SK-N-MC (cell line): ENCODE measurements at places on chromosomes 6 and 20.

DNA sequence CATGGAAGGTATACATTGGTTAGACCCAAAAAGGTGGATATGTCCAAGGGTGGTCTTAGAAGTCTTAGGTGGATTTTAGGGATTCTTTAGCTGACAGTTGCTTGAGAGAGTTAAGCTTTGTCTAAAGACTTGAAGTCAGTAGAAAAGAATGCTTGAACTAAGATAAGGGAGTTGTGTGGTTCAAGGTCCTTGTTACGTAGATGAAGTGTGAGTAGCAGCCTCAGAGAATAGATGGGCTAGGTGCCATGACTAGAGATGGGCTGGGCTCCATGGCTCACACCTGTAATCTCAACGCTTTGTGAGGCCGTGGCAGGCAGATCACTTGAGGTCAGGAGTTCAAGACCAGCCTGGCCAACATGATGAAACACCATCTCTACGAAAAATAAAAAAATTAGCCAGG, 1.7 kb downstream of the SHLD1 start:
- DNase-seq: no peak

GRCh38 chr6:14974792-14975470, 270.9 kb upstream of the JARID2 start:
- no peak for DNase-seq

DNA sequence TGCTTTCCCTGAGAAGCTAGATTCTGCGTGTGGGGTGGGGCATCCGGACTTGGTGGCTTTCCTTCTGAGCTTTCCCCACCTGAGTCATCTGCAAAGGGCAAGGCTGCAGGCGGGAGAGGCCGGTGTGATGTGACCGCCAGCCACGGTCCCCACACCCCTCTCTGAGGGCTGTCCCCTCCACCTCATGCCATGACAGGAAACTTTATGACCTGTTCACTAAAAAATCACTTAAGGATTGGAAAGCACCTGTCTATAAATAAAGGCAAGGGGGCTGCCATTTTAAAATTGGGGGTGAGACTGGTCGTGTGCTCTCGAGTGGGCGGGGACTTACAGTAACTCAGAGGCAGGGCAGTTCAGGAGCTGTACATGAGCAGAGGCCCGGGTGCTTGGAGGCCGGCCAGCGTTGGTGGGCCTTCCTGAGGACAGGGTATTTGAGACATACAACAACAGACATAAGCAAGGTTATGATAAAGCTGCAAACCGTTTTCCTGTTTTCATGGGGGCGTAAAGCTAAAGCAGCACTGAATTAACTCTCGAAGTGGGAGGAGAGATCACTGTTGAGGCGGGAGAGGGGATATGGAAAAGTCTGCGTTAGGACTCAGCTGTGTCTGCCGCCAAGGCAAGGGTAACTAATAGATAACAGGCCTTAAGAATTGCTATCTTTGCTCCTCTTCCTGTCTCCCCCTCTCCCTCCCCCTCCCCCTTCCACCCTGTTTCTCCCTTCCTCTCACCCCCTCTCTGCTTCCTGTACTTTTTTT, 16.1 kb upstream of the SERPINB1 start:
- peak; percentile 79 for DNase-seq

GRCh38 chr6:17492350-17492749, 99.0 kb downstream of the CAP2 start:
- no peak for DNase-seq

GRCh38 chr6:16437984-16438383, 199.6 kb downstream of the GMPR start:
- no peak for DNase-seq

DNA sequence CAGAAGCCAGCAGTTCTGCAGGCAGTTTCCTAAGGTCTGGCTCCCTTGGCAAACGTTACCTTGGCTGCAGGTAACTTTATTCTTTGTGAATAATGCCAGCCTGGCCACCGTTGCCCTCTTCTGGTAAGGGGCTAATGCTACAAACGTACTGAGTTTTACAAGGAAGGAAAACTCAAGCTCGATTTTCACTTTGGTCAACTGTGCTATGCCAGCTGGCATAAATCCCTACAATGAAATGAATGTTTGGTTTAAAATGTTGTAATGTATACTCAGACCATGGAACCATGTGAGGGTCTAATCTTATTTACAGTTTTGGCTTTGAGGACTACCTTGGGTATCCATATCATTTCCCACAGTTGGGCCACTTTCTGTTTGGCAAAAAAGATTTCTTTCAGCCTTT, 101.4 kb downstream of the SLX4IP start:
- DNase-seq: no peak

DNA sequence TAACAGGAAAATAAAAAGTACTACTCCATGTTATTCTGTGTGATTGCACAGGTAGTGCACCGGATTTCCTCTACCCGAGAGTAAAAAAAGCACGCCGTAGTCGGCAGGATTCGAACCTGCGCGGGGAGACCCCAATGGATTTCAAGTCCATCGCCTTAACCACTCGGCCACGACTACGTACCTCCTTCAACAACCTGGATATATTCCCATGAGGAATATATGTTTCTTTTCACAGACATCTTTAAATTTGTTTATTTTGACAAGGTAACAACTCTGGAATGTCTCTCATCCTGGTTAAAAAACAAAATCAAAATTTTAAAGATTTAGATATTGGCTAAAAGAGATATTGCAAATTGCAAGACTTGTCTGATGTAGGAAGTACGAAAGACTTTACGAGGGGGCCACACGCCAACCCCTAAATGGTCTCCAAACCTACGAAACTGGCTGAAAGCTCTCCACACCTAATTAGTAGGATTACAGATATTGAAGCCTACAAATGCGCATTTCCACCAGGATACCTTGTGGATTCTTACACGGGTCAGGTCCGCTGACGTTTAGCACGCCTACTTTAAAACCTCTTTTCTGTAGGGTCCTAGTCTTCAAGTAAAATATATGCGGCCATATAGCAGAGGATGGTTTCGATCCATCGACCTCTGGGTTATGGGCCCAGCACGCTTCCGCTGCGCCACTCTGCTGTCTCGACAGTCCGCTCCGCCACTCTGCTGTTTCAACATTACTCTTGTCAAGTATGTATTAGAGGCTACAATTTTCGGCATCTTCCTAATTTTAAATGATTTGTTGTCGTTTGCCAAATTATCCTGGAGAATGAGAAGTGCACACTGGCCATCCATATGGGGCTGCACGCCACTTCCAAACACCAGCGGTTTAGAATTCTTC, 52.2 kb upstream of the BTN3A2 start:
- peak; percentile 87 for DNase-seq

GRCh38 chr6:68575765-68576439, 59.2 kb upstream of the ADGRB3 start:
- no peak for DNase-seq

- DNase-seq: no peak
These were observed 733 bp upstream of the GOPC start for GRCh38 chr6:117602899-117603588.

- DNase-seq: no peak
These were observed 82.2 kb downstream of the SNAP25 start for GRCh38 chr20:10300582-10301446.

DNA sequence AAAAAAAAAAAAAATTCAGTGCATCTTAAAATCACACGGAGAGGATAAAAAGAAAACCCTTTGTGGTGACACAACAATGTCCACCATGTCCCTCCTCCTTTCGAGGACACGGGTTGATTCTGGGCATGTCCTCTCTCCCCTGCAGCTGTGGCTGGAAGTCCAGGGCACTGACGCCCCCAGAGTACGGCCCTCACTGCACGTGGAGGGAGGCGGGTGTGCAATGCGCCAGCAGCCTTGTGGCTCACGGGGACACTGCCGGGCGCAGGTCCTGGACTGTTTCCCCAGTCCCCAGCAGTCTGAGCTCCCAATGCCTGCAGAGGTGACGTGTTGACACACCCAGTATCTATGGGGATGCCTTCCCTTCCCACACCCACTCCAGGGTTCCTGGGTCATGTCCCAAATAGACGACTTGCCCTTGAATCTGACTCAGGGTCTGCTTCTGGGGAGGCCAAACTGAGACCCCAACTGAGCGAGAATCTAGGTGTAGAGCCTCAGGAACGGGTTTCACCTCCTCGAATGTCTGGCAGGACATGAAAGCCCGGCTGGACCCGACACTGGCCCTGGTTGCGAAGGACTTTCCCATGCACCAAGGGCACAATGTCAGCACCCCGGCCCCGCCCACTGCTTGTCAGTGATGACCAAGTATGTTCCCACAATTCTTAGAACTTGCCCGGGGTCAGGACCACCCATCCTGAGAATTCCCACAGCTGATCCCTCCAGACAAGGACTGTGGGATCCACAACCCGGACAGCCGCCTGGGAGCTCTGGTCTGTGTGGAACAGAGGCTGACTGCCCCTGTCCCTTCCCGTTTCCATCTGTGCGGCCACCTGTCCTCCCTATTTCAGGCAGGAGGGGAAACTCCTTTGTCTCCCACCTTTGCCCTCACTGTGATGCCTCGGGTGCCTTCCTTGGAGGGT, 425.1 kb upstream of the SULF2 start:
- no peak for DNase-seq

- DNase-seq: no peak
These were observed 1.2 kb downstream of the BRPF3 start for GRCh38 chr6:36197739-36198221.

DNA sequence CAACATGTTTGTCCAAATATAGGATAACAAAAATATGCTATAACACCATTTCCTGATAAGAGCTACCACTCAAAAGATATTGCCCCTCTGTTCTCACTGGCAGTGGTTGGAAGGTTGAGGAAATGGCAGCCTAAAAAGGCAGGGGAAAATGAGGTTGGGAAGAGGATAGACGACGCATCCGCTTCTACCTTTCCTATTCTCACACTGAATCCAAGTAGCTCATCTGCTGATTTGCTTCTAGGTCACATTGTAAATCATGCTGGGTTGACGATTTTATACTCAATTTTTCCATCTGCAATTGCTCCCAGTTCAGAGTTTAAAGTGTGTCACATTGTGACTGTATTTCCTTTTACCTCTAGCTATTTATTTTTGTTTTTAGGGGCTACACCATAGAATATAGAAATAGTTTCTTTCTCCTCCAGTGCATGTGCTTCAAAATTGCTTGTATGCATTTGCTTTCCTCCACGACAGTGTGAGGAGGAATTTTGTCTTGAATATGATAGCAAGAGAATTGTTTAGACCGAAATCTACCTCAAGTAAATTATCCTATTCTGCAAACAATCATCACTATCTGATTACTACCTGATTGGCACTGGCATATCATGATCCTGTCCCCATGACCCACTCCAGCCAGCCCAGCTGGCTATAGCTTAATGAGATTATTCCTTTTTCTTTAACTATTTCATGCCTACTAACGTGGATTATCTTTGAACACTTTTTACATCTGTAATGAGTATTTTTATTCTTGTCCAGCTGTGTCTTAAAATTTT, 179.6 kb upstream of the RAB32 start:
- DNase-seq: no peak
